ENCODE measurements at places on chromosomes 6 and 20.

- DNase-seq: no peak
These were observed 754.8 kb upstream of the DEFB115 start for GRCh38 chr20:30502670-30503069.

DNA sequence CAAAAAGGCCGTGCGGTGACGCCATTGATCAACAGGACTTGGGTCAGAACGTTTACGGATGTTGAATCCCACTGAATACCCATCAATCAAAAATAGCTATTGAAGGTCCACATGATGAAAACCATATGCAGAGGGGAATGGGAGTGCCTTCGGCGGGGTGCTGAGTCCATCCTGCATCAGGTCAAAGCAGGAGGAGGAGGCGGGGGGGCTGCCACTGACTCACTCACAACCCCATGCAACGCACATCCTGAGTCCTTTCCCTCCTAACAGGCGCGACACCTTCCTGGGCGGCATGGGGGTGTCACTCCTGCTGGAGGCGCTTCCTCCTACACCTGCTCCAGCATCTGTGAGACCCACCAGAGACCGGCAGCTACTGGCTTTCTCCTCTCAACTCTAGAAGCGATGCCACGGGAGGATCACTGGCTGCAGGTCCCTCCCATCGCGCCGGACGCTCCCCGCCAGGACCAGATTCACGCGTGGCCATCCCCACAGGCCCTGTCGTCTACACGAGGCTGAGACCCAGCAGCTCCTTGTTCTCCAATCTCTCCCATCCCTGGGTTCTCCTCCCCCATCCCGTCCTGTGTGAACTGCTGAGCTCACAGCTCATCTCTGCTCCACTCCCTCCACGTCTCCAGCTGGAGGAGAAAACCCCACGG is 170.6 kb upstream of the THBS2 start:
- DNase-seq: no peak

- DNase-seq: no peak
These were observed 131.9 kb downstream of the GJA10 start for GRCh38 chr6:90026216-90026615.

- DNase-seq: peak; percentile 35
These were observed 93.7 kb upstream of the EDN1 start for GRCh38 chr6:12196326-12196936.

- DNase-seq: no peak
These were observed 106.8 kb downstream of the COL19A1 start for GRCh38 chr6:69973138-69973537.

DNA sequence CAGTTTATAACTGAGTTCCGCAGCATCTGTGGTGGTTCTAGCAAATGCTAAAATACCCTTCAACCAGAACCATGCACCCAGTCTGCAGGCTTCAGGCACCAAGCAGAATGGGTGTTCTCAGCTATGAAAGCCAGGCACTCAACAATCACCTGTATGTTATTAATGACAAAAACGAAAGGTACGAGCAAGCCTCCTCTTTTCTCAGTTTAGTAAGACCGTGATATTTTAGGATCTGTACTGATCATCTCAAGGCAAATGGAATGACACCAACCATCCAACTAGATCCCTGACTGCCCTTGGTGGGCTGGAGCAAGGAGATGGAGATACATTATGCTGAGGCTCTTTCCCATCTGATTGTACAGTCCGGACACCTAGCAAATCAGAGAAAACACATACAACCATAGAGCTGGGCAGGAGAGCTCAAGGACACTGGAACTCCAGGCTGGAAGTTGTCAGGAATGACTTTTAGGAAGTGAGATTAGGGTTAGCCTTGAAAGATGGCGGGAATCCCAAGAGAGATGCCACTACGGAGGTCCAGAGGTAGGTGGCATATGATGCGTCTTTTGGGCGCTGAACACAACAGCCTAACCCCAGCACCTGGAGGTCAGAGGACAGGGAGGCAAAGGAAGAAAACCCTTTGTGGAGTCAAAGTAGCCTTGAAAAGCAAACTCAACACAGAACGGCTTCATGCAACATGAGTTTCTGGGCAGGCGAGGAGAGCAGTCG is 33.4 kb downstream of the SLC23A2 start:
- no peak for DNase-seq

- no peak for DNase-seq
These were observed 36.1 kb downstream of the BICRAL start for GRCh38 chr6:42817907-42818306.

- no peak for DNase-seq
These were observed 49.0 kb downstream of the MDGA1 start for GRCh38 chr6:37648465-37649330.

GRCh38 chr20:53448875-53449274 is 144.8 kb downstream of the ZNF217 start:
- no peak for DNase-seq

- no peak for DNase-seq
These were observed 8.3 kb downstream of the B4GALT5 start for GRCh38 chr20:49705358-49705757.

GRCh38 chr6:13411484-13411883 is 75.9 kb downstream of the GFOD1 start:
- no peak for DNase-seq

DNA sequence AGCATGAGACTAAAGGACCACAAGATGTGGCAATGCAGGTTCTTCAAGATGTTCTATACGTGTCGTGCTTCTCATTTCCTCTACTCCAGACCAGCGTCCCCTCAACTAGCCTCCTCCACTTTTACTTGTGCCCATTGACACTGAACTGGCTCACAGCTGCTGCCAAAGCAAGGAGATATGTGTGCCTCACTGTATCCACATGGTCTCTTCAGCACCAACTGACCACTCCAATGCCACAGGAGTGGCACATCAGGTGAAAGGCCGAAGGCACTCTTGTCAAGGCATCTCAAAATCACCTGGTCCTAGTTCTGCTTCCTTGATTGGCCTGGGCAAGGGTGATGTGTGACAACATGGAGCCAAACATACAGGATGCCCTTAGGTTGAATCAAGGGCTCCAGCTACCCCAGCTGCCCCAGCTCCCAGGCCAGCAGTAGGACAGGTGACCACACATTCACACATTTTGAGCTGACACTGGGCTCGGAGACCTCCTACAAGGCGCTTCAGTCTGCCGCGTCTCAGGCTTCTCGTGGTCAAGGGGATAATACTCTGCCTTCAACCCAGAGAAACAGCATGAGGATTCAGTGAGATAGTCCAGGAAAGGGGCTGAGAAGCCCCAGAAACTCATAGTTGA is 205.2 kb upstream of the CDH4 start:
- no peak for DNase-seq

DNA sequence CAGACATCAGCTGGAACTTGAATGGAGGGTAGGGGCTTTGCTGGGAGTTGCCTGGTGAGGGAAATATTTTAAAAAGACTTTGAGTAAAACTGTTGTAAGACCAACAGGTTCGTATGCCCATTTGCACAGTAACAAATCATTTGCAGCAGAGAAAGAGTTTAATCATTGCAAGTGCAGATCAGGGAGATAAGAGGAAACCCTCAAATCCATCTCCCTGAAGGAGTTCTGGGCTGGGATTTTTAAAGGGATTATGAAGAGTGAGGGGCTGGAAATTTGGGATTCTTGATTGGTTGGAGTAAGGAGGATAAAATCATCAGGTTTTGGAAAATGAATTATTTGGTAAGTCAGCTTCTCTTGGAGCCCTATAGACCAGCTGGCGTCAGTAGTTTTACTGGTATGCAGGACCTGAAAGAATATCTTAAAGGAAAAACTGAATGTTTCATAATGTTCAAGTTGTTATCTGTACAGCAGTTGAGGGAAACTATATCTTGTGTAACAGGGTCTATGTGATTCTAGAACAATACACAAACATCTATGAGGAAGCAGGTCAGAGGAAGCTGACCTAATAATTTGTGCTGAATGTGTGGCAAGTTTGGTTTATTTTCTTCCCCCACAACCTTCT is 295.5 kb downstream of the PLCB1 start:
- DNase-seq: no peak

DNA sequence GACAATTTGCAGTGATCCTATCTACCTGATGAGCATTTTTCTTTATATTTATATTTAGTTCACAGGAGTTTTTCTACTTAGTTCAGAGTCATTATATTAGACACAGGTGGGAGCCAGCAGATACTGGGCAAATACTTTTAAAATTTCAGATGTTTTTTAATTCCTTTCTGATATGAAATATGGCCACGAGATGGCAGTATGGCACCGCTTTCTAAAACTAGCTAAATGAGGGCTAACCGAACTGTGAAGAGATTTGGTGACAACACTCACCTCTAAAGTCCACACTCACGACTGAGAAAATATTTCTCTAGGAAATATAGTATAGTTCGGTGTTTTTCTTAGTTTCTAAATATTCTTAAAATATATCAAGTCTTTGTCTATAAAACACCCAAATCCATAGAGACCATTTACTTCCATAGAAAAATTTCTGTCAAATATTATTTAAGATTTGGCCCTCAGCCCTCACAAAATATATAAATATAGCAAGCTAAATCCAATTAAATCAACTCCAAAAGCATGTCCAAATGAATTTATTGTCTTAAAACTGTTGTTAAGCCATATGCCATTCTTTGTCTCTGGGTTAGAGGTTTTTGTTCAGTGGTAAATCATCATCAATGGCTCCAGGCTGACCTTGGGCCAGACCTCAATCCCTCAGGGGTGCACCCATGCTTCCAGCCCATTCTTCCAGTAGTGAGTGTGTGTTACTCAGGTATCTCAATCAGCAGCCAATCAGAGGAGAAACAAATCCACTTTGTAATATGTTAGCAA is 63.6 kb downstream of the HUS1B start:
- peak; percentile 24 for DNase-seq

GRCh38 chr20:2984028-2984501 is 59.4 kb upstream of the GNRH2 start:
- DNase-seq: no peak

GRCh38 chr6:50380406-50381098 is 330.8 kb upstream of the DEFB112 start:
- no peak for DNase-seq

- no peak for DNase-seq
These were observed 112.6 kb downstream of the B3GAT2 start for GRCh38 chr6:70844301-70844700.
